Endodermal cell (in vitro differentiated cells): ENCODE measurements at places on chromosomes 11 and 22.

DNA sequence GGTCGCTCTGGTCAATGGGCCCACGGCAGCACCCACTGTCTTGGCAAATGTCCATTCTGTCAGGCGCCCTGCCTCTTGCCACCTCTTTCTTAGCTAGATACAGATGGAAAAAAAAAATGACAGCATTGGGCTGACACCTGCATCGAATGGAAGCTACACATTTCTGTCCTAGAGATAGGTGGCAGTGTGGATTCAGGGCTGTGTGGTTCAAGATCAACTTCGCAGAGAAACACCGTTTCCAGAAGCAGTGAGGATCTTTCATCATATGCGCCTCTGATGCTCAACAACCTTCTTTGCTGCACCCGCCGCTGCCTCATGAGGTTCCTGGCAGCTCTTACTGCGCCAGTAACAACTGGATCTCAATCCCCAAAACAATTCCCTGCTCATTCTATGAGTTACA, 236.3 kb downstream of the KIRREL3 start:
- DNase-seq = no peak

- DNase-seq = peak; percentile 27
These were observed 54.1 kb downstream of the CHRDL2 start for GRCh38 chr11:74677131-74677530.

DNA sequence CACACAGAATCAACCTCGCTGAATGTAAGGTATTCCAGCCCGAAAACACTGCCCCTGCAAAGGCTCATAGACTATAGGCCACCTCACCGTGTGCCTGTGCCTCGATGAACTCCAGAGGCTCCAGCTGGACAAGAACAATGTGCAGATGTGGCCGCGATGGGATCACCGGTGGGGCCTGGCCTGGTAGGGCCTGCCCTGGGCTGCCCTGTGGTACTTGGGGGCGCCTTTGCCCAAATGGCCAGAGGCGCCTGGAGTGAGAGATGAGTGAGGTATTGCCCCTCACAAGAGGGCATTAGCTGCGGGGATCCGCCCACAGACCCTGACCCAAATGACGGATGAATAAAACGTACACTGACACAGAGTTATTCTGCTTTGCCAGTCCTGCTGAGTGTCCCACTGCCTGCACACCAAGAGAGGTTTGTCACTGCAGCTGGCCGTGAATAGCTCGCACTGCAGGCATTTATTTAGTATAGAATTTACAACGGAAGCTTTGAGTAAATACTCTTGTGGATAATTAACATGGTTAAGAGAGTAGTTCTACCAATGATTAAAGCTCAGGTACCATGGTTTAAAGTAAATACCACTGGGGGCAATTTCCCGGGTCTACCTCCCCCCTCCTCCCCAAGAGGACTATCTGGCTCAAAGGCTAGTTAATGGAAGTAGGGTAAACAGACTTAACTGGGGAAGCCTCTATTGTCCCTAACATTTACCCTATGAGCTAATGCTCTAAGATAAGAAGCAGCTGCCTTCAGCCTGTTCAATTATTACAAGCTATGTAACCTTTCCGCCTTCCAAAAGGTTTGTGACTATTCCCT, 101.1 kb upstream of the IGLL5 start:
- DNase-seq = no peak

DNA sequence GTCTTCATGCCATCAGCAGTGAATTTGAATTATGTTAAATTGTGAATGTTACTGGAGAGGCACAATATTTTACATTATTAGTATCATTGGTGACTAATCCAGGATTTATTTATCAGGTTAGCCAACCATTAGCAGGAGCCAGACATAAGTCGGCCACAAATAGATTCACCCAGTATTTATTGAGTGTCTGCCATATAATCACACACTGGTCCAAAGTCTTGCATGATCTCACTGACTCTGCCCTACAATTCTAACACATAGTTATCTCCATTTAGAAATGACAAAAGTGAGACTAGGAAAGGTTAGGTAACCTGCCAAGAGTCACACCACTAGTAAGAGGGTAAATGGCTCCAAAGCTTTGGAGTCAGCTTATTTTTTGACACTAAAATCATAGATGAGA, 179.6 kb downstream of the BLID start:
- DNase-seq = no peak

DNA sequence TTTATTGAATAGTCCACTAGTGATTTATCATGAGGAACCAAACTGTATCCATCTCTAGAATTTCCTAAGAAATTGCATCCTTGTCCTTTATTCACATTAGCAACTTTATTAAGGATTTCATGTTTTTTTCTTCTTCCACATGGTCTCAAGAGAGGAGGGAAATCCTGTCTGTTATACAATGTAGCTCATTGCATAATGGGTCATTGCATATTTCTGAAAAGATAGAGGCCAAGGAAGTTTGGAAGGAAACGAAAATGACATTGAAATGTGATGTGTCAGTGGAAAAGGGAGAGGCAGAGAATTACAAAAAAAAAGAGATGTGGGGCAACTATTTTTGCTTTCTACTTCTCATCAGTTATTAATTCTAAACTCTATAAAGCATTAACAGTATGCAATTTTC, 353.1 kb downstream of the METTL15 start:
- no peak for DNase-seq

DNA sequence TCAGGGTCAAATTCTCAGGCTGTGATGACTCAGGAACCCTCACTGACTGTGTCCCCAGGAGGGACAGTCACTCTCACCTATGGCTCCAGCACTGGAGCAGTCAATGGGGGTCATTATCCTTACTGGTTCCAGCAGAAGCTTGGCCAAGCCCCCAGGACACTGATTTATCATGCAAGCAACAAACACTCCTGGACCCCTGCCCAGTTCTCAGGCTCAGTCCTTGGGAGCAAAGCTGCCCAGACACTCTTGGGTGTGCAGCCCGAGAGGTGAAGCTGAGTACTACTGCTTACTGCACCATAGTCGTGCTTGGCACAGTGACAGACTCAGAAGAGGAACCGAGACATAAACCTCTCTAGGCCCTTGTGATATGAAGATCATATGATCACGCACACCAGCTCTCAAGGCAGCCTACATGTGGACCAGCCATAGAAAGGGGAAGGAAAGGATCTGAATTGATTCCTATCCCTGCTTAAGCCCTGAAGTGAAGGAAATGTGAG, 58.2 kb downstream of the ZNF280B start:
- no peak for DNase-seq

GRCh38 chr22:20117633-20118299, 740 bp upstream of the TRMT2A start:
- no peak for DNase-seq

- DNase-seq = peak; percentile 86
These were observed 548.5 kb downstream of the BUD13 start for GRCh38 chr11:116224154-116224888.

GRCh38 chr11:23413057-23413456, 552.8 kb upstream of the CCDC179 start:
- DNase-seq = no peak

DNA sequence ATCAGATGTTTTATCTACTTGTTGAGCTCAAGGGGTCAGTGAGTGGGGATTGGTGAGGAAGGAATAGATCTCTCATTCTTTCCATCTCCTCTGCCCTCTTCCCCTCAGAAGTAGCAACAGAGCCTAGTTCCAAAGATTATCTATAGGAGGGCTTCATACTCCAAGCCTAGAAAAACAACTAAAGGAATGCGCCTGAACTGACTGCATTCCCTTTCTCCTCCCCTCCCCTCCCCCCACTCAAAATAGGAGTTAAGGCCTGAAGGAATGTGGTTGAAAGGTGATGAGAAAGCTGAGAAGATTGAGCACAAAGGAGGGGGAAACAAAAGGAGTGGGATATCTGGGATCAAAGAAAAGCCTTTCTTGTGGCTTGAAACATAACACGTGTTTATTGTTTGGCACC, 10.5 kb downstream of the EMSY start:
- DNase-seq = peak; percentile 89

DNA sequence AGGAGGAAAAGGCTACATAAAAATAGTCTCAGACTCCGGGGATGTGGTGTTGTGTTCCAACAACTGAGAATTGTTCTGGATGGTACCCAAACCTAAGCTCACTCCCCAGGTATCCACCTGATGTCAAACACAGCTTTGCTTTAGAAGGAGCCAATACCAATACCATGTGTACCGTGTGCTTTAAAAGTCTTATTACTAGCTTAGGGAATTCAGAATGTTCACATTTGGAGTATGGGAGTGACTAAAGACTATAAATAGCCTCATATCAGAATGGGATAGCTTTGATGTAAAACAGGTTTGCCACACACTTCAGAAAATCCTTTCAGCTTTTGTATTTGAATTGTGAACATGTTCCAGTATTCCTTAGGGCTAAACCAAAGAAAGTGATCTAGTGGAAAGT, 248.7 kb upstream of the ARHGAP42 start:
- DNase-seq = no peak

- no peak for DNase-seq
These were observed 21.2 kb upstream of the YWHAH start for GRCh38 chr22:31923136-31923535.

DNA sequence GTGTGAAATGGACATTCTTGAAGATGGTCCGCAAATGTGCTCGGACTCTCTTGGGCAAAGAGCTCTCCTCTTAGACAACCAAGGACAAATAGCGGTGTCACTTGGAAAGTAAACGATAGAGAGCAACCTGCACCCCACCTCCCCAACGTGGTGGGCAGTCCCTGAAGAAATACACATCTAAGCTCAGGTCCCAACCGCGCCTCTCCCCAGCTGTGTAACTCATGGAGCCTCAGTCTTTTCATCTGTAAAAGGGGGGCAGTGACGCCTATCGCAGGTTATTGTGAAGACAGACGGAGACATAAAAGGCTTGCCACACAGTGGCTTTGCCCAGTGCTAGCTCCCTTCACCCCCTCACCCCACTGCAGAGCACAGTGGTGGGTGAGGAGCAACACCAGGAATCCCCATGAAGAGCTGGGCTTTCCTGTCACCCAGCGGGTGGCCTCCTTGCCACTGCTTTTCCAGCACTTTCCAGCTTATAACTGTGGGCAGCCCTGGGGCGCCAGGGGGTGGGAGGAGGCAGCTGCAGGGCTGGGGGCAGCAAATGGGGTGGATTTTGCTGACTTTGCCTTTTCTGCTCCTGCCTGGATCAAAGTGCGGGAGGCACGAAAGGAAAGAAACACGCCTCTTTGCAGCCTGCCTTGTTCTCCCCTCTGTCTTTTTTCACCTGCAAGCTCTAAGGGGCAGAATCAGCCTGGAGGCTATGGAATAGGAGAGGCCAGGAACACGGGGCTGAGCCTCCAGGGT, 73.7 kb upstream of the TSPAN18 start:
- DNase-seq = peak; percentile 37

- DNase-seq = no peak
These were observed 38.0 kb upstream of the GALNT18 start for GRCh38 chr11:11659567-11660362.

- no peak for DNase-seq
These were observed 43.2 kb downstream of the SHANK2 start for GRCh38 chr11:71209181-71209580.

- no peak for DNase-seq
These were observed 14.9 kb downstream of the ARAP1 start for GRCh38 chr11:72737336-72737735.

DNA sequence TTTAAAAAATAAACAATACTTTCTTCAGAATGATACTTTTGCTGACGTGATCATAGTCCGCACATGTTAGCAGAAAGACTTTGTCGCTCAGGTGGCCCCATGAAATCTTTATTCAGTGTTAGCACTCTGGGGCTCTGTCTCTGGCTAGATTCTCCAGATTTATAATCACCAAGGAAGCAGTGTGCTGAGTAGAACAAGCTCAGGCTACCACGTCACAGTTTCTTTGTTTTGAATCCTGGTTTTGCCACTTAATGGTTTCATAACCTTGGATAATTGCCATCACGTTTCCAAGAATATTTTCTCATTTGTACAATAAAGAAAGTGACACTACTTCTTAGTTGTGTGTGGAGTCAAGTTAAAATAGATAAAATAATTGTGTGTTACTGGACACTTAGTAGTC, 3.9 kb upstream of the MUC15 start:
- no peak for DNase-seq

GRCh38 chr11:13962562-13963168, at the start of gene SPON1:
Gene SPON1, plus strand, starts transcription at chr11:13962723. Its CDS starts 182 bp downstream, at chr11:13962905.
- peak; percentile 91 for DNase-seq

- no peak for DNase-seq
These were observed 71.9 kb downstream of the FBXO7 start for GRCh38 chr22:32546496-32546895.

DNA sequence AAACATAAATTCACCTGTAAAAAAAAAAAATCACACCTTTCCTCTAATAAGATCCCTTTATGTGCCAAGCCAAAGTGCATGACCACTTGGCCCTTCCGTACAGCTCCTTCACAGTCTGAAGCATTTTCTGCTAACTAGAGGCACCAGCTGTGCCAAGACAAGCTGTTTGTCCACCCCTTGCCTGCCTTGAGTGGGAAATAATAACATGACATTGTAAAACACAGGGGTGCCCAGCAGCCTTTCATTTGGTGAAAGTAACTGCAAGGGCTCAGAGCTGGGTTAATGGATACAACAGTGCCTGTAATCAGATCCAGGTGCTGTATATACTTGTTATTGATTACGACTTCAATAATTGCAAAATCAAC, 59.2 kb downstream of the DDIAS start:
- no peak for DNase-seq

DNA sequence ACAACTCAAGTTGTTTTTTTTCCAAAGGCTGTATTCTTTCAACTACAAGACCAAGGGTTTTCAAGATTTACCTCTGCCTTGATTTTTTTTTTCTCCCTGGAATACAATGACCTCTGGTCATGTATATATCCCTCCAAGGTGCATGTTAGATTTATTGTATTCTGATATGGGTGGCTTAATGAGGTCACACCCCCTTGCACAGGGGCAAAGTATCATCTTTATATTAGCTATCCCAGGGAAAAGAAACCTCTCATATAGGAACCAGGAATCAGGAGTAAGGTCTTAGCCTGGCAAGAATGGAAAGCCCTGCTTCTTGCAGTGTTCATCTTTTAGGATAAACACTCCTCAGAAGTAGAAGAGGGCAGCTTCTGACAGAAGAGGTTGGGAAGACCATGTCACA, 516.9 kb upstream of the TENM4 start:
- DNase-seq = no peak

DNA sequence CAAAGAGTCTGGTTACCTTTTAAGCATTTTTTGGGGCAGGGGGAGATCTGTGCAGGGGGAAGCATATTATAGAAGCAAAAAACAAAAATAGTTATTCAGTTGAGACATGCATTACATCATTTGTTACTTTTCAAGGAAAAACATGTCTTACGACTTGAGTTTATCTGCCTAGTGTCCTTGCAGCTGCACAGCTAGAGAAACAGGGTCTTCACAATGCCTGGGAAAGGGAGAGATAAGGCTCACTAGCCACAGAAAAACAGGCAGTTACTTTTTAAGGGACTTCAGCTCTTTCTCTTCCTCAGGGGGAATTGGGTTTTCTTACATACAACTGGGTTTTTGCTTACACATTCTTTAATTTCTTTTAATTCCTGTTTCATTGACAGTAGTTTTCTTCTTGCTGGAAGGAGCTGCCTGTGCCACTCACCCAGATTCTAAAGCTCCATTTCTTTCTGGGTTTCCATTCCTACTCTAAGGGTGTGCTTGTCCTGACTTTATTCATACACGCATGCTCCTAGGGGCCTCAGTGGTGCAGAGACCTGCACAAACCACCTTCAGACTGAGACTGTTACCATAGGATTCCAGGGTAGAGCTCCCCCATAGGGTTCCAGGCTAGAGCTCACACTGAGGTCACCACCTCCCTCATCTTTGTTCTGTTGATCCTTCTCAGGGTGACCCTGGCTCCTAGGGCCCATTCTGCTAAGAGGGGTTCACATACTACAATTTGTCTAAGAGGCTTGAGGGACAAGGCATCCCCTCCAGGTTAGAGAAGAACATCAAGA, 14.7 kb upstream of the UBQLNL start:
- no peak for DNase-seq

- no peak for DNase-seq
These were observed 27.2 kb downstream of the RPS6KA4 start for GRCh38 chr11:64385945-64386704.
